Stimulated activated CD8-positive, alpha-beta memory T cell treated with anti-CD3 and anti-CD28 coated beads, Interleukin-15, amount 100 ng/mL, for 1 hour (primary cell): ENCODE measurements at places on chromosomes 12 and 14.

- no peak for DNase-seq
These were observed 34.8 kb upstream of the SELPLG start for GRCh38 chr12:108668542-108668941.

GRCh38 chr14:53956427-53957201, at the start of gene BMP4:
Gene BMP4, minus strand, starts transcription at chr14:53956825. Its CDS starts 4,603 bp downstream, at chr14:53952222.
- DNase-seq: no peak

DNA sequence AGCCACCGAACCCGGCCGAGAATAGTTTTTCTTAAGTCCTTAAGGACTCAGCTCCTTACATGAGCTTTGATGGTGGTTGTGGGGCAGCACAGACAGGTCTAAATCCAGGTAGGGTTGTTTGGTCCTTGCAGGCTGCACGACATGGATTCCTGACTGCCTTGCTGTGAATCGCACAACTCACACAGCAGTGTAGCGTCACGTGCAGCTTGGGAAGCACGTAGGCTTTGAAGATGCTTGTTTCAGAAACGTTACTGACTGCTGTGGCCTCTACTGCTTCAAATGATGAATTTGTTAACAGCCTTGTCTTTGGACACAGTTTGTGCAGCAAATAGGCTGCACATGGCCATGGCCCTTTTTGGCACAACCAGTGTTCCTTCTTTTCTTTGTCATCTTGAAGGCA, 29.9 kb downstream of the ZBTB42 start:
- DNase-seq: no peak

DNA sequence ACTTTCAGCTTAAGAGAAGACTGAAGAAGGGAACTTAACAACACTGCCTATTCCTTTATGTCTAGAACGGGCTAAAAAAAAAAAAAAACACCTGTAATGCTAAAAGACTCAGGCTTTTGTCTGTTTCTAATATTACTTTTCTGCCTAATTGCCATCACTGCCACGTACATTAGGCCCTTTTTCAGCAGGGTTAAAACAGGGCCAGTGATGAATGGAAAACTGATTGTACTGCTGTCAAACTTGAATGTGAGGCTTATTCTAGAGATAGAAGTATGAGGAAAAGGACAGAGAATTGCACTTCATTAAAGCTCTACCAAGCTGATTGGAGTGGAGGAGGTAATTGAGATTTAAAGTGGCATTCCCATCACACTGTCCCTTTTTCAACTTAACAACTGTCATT, 535.8 kb downstream of the PRKD1 start:
- no peak for DNase-seq

DNA sequence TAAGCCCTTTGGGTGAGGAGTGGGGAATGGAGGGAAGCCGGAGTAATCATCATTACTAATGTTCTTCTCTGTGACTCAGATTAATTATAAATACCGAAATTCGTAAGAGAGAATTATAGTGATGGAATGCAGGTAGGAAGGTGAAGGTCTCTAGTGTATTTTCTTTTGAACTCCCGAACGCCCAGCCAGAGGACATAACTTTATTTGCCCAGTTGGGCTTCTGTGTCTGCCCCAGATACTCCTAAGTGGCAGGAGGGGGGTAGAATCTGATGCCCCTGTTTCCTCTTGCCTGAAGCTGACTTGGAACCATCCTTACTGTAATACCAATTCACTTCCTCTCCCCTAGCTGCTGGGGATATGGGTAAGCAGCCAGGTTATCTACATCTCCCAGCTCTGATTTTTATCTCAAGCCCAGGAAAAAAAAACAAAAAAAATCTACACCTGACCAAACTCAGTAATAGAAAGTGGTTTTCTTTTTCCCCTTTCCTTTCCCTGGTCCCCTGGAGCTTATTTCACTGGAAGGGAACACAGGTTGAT, 84.4 kb upstream of the CISTR start:
- DNase-seq: no peak

DNA sequence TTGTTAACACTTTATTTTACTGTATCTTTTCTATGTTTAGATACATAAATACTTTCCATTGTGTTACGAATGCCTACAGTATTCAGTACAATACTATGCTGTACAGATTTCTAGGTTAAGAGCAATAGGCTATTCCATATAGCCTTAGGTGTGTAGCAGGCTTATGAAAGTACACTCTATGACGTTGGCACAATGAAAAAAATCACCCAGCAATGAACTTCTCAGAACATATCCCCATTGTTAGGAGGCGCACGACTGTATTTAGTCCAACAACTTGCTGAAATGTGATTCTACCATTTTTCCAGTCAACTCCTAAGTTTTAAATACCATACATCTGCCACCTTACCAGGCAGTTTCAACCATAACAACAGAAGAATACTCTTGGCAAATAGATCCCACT, 1.8 kb downstream of the PARP11 start:
- DNase-seq: no peak

DNA sequence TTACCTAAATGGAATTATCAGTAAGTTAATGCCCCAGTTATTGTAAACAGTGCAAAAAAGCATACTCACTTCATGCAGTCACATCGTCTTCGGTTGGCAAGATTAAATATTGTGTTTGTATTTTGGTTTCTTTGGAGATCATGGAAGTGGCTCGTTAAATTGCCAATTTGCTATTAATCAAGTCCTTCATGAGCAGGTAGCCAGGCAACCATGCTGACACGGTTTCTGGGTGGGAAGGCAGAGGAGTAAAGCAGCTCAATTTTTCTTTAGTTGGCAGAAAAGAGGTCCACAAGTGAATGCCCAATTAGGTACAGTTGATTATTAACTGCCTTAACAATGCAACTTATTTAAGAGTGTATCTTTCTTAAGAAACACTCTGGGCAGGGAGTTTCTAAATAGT, 43.9 kb downstream of the PPP4R3A start:
- DNase-seq: no peak
